ENCODE measurements at places on chromosomes 12 and 14.

- no peak for DNase-seq
Measured at GRCh38 chr12:96172981-96173380, 21.2 kb upstream of the ELK3 start.

- no peak for DNase-seq
Measured at GRCh38 chr14:71183876-71184689, 276.8 kb downstream of the PCNX1 start.

- no peak for DNase-seq
Measured at GRCh38 chr12:23093488-23093887, 468.5 kb downstream of the ETNK1 start.

GRCh38 chr12:106345746-106346145, 11.8 kb upstream of the POLR3B start:
- no peak for DNase-seq

- no peak for DNase-seq
Measured at GRCh38 chr14:56787530-56787929, 22.7 kb downstream of the OTX2 start.
